Stimulated activated CD8-positive, alpha-beta memory T cell treated with anti-CD3 and anti-CD28 coated beads, Interleukin-15, amount 100 ng/mL, for 48 hours (primary cell): ENCODE measurements at places on chromosomes 6 and 20.

GRCh38 chr6:49088631-49089030, 374.4 kb downstream of the MMUT start:
- DNase-seq = no peak

DNA sequence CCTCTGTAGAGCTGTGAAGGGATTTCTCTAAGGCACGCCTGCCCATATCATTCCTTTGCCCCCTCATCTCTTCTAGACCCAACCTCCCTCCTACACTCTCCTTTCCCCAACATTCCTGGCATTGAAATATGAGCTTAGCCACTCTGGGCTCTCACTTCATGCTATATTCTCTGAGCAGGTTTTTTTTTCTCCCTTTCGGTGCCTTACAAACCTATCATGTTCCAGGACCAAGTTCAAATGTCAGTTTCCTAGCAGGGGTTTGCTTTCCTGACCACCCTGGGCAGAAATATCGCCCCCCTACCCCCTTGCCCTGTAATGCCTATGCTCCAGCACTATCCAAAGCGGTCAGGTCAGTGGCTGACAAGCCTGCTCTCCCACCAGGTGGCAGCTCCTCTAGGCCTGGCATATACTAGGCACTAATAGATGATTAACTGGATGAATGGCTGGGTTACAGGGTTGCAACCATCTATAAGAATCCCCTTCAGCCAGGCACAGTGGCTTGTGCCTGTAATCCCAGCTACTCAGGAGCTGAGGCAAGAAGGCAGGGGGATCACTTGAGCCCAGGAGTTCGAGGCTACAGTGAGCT, 25.7 kb upstream of the AAR2 start:
- no peak for DNase-seq

DNA sequence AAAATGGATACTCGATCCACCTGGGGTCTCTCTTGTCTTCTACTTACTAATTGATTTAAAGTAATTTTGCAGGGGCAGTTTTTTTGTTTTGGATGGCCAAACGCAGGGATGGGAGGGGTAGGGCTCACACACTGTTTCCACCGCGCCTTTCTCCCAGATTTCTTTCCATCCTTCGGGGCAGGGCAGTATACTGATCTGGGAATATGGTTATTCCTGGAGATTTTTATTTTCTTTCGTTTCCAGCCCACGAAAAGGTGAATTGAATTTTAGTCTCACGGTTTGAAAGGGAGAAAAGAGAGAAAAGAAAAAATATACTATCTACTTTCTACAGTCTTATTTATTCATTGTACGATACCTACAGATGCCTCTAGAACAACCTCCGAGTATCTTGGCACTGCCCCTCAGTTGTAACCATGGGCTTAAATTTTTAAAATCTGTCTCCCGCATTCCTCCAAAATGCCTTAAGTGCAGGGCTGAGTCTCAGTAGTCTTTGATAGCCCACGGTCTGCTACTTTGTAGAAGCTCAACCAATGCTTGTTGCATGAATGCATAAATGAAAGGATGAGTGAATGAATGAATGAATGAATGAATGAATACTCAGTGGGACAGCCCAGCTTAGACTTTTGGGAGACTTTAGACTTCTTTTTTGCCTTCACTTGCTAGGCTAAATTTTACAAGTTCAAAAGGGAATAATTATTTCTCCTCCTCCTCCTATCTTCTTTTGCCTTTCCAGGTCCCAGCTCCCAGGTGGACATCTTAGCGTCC, 18.1 kb upstream of the TRIM27 start:
- DNase-seq = no peak

GRCh38 chr6:89116702-89117101, 1.2 kb downstream of the SRSF12 start:
- DNase-seq = no peak

DNA sequence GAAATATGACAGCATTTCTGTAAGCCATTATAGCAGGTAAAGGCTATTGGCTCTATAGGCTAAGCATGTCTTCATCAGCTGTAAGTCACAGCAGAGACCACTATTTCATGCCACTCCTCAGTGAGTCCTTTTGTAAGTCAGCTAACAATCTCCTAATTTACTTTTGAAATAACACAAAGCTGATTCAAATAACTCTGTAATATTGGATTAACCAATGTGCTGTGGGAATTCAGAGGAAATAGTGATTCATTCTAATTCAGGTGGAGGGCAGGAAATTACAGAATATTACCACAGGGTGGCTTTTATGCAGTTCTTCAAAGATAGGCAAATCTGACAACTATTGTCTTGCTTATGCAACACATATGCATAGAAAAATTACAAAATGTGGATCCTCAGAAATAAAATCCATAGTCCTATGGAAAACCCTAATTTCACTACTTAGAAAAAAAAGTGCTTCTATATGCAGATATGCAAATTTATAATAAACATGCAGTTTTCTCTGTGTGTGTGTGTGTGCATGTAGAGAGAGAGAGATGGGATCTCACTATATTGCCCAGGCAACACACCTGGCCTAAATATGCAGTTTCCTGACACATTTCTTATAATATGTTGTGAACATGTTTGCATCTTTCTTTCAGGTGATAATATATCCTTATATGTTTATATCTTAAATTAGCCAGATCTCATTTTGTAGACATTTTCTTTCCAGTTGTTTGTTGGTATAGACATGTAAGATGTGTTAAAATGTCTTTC, 4.8 kb upstream of the SMIM28 start:
- no peak for DNase-seq

DNA sequence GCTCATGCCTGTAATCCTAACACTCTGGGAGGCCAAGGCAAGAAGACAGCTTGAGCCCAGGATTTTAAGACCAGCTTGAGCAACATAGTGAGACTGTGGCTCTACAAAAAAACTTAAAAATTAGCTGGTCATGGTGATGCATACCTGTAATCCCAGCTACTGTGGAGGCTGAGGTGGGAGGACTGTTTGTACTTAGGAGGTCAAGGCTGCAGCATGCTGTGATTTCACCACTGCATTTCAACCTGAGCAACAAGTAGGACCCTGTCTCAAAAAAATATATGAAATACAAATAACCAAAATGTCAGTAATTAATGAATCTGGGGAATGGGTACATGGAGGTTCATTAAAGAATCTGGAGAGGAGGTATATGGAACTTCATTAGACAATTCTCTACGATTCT, 9.9 kb downstream of the FKBP5 start:
- DNase-seq = no peak

DNA sequence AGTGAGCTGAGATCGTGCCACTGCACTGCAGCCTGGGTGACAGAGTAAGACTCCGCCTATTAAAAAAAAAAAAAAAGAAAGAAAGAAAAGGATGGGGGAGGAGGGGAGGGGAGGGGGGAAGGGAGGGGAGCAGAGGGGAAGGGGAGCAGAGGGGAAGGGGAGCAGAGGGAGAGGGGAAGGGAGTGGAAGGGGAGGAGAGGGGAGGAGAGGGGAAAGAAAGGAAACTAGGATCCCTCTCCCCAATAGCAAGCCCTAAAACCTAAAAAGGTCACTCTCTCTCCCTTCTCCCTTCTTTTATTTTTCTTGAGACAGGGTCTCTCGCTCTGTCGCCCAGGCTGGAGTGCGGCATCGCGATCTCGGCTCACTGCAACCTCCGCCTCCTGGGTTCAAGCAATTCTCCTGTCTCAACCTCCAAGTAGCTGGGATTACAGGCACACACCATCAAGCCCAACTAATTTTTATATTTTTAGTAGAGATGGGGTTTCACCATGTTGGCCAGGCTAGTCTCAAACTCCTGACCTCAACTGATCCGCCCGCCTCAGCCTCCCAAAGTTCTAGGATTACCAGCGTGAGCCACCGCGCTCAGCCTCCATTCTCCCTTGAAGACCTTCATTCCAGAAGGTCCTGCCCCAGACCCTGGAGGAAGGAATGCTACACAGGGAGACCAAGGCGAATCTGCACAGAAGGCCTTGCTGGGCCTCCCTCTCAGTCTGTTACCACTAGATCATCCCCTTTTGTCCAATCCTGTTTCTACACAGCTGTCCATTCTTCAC, 45.8 kb upstream of the PIM1 start:
- no peak for DNase-seq

DNA sequence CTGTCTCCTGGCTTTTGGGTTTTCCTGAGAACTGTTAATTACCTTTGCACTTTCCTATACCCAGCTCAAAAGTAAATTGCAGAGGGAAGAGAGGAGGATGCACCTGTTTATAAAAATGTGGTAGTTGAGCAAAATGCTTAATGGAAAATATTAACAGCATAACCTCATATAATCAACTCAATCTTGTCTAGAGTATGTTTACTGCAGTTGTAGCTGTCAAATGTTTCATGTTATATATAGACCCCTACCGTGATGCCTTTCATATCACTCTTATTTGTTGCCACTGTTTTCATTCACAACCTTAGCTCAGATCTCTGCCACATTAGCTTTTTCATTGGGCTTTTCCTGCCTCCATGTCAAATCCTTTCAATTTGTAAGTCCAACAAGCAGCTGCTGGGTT, 36.0 kb downstream of the ANKRD6 start:
- no peak for DNase-seq
